ENCODE measurements at places on chromosomes 4 and X.

GRCh38 chrX:97987979-97988378, 1104.3 kb downstream of the RPA4 start:
- no peak for DNase-seq

DNA sequence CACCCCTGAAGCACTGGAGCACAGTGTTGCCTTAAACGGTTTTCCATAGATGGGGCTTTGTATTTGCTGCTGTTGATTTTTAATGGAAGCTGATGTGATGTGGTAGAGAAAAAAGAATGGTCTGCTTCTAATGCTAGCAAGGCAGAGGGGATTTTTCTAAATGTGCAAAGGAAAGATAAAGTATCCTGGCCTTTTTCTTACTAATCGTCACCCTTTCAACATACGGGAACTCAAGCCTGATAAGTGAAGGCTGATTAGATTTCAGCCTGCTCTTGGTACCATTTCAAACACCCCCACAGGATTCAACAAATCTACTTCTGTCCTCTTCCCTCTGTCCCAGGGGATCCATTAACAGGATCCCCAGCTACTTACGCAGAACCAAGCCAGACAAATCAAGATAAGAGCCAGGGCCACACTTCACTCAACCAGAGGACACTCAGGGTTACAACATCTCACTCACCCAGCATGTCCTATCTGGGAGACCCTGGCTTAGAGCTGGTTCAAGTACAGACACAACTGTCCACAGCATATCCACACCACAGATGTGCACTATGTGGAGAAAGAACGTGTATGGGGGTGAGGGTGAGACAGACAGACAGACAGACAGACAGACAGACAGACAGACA, 180.0 kb downstream of the SH3KBP1 start:
- DNase-seq, result no peak

- DNase-seq, result no peak
Observed at GRCh38 chr4:186249785-186250754, 15.9 kb upstream of the F11 start.

GRCh38 chrX:9278475-9279233, 186.2 kb upstream of the TBL1X start:
- no peak for DNase-seq

- no peak for DNase-seq
Observed at GRCh38 chr4:180493299-180493698, 1749.9 kb upstream of the TENM3 start.

DNA sequence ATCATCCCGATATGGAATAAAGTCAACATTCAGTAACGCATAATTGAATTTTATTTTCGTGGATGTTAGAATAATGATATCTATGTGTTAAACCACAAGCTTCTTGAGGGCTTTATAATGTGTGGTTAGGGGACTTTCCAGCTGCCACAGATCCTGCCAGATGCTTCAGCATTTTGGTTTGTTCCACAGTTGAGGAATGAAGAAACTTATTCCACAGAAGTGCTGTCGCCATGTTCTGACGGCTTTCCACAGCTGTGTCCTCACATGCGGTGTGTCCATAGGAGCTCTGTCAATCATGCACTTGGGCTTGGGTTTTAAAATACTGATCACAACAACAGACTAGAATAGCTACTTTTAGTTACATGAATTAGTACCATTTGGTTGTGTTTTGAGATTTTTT, 411.9 kb downstream of the TRIML1 start:
- DNase-seq, result no peak

DNA sequence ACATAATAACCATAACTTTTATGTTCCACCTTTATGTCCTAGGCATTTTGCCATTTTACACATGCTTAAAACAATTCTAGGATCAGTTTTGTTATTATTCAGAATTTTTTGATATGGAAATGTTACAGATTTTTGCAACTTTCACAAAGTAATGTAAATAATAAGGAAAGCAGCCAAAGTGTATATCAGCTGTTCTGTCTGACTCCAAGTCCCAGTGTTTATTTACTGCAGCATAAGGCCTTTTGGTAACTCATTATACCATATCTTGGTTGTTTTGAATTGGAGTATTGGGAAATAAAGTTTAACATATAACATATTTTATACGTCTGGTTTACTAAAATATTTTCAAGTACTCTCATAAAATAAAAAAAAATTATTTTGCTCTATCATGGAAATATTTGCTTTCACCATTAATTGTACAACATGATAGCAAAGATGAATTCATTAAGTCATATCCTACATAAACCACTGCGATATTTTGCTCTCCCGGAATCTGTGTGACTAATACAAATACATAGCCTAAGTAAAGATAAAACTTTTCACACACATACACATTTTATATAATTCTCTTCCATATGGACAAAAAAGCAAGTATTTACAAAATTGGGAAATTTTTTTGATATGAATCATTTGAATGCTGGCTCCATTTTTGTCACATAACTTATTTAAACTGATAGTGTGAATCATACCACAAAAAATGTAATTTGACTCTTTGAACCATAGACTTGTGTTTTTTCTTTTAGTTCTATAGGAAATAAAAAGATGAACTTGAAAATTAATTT, 399.0 kb downstream of the PABPC4L start:
- no peak for DNase-seq

All from T-helper 1 cell (primary cell).